HCEC 1CT (cell line): ENCODE measurements at places on chromosomes 6 and 20.

DNA sequence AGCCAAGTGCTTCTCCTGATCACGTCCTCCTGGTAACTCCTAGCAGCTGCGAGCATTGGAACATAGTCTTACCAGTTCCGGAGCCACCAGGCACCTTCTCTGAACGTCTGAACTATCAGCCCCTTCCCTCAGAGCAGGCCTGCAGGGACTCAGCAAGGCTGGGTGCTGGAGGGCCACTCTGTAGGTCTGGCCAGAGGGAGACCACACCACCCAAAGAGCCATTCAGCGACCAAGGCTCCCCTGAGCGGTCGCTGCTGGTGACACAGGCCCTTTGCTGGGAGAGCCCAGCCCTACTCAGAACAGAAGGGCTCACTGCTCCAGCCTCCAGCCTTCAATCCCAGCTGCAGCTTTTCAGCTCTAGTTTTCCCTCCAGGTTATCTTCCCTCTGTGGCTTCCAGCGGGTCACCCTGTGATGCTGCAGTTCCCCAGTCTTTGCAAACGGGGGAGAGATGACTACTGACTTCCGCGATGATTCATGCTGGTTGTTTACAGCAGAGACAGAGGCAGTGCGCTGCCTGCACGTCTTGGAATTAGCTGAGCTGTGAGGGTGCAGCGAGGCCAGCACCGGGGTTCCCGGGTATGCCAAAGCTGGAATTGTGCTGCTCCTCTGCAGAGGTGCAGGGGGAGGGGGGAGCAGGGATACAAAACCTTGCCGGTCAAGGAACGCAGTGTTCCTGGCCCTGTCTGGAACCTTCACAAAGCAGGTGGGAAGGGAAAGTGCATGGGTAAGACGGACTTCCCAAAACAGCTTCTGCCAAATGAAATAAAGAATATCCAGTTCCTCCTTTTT, 161.4 kb downstream of the LY86 start:
- peak; percentile 91 for DNase-seq

DNA sequence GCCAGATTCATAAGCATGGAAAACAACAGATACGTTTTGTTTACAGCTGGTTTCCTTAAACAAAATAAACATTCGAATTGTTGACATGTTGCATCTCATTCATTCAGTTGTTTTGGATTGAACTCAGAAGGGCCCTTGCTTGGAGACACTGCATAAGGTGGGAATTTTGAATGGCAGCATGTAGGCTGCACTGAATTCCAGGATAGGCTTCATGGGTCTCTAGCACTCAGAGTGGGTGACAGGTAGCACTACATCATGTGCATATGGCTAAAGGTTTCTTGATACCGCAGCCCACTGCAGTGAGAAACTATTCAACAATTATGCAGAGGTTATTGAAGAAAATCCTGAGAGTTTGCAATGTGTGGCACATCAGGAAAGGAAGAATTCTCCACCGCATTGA, 1.6 kb downstream of the BEND6 start:
- DNase-seq: no peak

- DNase-seq: no peak
Measured at GRCh38 chr6:78523622-78524021, 343.7 kb upstream of the IRAK1BP1 start.

DNA sequence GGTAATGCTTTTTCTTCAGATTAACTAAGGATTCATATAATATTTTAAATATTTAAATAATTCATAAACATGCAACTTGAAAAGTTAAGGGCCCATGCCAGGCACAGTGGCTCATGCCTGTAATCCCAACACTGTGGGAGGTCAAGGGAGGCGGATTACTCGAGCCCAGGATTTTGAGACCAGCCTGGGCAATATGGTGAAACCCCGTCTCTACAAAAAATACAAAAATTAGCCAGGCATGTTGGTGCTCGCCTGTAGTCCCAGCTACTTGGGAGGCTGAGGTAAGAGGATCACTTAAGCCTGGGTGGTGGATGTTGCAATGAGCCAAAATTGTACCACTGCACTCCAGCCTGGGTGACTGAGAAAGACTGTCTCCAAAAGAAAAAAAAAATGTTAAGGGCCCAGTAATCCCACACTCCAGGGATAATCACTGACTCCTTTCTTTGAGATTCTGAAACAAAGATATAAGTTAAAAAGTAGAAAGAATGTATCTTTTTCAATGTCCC, 7.9 kb upstream of the RIN2 start:
- DNase-seq: no peak
